ENCODE measurements at places on chromosomes 16 and 17.
A peak's percentile ranks its signal among the peaks of the same experiment; 100 is the strongest.

DNA sequence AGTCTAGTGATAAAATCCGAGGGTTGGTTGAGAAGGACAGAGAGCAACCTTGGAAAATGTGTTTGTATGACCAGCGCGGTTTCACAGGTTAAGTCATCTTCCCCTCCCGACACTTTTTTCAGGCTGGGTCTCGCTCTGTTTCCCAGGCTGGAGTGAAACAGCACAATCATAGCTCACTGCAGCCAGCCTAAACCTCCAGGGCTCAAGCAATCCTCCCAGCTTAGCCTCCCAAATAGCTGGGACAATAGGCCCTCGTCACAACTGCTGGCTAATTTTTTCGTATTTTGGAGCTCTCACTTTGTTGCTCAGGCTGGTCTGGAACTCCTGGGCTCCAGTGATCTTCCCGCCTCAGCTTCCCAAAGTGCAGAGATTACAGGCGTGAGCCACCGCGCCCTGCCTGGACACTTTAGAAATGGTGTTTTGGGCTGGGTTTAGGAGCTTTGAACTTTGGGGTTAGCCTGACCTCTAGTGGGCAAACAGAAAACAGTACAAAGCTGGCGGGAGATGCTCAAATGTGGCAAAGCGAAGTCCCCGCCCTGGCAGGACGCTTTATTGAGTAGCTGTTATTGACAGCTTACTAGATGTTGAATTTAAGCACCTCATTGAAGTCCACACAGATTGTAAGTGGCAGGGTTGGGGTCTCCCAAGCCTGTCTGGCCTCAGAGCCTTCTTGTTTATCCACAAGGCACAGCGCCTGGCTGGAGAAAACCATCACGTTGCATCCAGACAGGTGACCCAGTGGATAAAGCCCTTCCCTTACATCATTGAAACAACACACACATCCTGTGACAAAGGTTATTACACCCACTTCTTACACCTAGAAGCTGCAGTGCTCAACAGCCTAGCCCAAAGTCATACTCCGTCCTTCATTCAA lies 34.7 kb upstream of the RBBP6 start:
- DNase-seq = peak; percentile 22

DNA sequence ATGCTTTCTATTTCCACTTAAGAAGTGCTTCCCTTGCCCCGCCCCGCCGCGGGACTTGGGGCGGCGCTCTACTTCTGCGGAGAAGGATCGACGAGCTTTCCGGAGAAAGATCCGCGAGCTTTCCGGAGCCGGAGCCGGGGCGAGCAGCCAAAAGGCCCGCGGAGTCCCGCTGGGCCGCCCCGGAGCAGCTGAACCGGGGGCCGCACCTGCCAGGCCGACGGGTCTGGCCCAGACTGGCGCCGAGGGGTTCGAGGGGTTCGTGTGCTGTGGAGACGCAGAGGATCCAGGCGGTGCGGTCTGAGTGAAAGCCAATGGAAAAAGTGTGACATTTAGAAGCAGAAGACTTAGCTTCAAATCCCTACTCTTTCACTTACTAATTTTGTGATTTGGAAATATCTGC lies 50.8 kb downstream of the TBC1D26 start:
- no peak for DNase-seq

DNA sequence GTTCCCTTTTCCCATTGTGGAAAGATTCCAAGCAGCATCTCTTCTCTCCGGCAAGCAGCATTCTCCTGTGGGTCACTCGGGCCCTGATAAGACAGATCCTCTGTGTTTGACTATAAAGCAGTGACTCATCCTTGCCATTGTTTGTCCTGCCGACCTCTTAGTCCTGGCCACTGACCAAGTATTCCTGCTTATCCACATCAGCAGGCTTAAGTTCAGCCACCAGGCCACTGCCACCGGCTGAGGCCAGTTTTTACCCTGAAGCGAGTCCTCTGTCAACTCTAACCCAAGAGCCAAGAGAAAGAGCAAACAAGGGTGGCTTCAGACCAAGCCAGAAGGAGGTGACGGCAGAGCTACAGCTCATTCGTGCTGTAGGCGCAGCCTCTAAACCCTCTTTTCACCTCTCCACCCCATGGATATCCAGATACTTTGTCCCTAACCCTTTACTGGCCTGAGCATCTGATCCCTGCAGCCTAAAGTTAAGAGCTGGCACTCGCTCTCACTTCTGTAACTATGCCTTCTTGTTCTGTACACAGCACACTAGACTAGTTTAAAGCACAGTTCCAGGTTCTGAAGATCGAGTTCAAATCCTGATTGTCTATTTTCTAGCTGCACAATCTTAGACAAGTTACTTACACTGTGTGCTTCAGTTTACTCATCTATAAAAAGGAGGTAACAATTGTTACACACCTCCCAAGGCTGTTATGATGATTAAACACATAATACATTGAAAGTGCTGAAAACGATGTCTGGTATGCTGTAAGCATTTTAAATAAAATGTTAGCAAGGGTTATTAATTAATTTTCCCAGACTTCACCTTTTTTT lies 31.0 kb downstream of the SOX9 start:
- peak; percentile 17 for DNase-seq

GRCh38 chr17:44830359-44831288 lies 537 bp upstream of the GJC1 start:
- DNase-seq = no peak

DNA sequence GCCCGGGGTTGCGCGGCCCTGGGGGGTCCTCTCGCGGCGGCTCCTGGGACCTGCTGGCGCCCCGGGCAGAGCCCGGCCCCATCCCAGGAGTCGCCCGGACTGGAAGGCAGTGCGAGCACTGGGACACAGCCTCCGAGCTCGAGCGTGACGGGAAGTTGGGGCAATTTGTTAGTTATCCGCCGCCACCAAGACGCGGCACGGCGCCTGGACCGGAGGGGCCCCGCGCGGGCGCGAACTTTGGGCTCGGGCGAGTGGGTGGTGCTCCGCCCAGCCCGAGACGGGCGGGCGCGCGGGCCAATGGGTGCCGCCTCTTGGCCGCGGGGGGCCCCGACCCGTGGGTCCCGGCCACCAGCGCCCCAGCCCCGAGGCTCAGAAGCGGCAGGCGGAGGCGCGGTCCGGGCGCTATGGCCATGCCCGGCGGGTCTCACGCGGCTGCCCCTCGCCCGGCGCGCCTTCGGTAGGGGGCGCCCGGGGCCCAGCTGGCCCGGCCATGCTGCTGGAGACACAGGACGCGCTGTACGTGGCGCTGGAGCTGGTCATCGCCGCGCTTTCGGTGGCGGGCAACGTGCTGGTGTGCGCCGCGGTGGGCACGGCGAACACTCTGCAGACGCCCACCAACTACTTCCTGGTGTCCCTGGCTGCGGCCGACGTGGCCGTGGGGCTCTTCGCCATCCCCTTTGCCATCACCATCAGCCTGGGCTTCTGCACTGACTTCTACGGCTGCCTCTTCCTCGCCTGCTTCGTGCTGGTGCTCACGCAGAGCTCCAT lies at the start of gene ADORA2B:
TSS of gene ADORA2B (plus strand) at position 372 of the 768 bp plus-strand sequence. CDS start at position 491, 119 bp downstream.
- no peak for DNase-seq

- DNase-seq = peak; percentile 58
These were observed 103.4 kb downstream of the ZNF778 start for GRCh38 chr16:89320782-89321501.

- no peak for DNase-seq
These were observed 1.3 kb downstream of the SPN start for GRCh38 chr16:29664091-29664921.

DNA sequence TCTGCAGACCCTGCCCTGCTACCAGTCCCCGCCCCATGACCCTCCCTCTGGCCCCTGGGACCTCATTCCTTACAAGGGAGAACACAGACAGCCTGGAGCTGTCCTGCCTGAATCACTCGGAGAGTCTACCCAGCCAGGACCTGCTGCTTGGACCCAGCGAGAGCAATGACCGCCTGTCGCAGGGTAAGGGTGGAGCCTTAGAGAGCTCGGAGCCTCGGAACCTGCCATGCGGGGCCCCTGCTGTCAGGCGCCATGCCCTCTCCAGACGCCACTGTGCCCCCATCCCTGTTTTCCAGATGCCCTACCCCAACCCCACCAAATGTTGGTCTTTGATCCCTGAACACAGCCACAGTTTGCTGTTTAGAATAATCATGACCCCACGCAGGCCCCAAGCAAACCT lies 5.6 kb downstream of the SH2B1 start:
- DNase-seq = no peak

- no peak for DNase-seq
These were observed 1005.7 kb downstream of the CDH11 start for GRCh38 chr16:64116151-64116550.

DNA sequence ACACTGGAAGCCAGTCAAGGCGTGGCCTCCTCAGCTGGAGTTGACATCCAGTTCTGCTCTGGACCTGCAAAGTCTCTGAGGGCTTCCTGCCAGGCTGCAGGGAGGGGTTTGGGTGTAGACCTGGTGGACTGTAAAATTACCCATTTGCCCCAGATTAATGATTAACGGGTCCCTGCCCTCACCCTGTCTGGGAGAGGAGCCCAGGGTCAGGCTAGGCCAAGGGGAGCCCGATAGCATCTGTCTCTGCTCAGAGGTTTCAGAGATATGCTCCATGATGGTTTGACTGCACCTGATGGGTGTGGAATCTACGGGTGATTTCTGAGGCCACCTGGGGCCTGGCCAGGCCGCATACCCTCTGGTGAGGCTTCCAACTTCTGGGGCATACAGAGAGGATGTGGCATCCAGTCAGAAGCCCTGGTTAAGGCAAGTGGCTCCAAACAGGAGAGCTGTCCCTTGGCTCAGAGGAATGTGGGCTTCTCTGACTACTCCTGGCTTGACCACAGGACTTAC lies 11.2 kb downstream of the PPY start:
- no peak for DNase-seq

DNA sequence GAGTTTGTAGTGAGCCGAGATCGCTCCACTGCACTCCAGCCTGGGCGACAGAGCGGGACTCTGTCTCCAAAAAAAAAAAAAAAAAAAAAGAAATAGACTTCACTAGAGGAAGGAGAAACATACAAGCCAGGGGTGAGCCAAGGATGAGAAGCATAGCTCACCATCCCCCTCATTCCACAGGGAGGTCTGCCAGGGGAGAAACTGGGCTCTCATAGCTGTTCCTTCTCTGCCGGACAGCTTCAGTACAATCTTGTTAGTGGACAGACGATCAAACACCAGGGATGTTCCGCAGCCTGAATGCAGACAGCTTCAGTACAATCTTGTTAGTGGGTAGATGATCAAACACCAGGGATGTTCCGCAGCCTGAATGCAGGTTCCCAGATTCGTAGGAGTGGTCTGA lies 509.6 kb downstream of the CDH13 start:
- DNase-seq = no peak

- DNase-seq = no peak
These were observed 29.4 kb downstream of the TANC2 start for GRCh38 chr17:62995377-62995885.

- no peak for DNase-seq
These were observed 134.2 kb downstream of the ABCC1 start for GRCh38 chr16:16083421-16084156.

DNA sequence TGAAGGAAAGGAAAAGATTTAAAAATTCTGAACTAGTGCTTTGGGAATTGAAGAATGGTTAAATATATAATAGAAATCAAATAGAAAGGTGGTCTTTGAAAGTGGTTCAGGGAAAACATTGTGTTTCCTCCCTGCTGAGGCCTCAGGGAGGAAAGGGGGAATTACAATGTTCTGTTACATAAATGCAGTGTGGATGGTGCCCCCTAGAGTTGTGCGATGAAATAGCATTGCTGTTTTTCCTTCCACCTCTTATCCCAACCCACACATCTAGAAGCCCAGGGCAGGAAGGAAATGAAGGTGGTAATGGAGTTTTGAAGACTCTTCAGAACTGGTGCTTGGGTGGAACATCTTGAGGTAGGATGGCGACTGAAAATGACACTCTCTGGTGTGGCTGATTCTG lies 6.4 kb upstream of the TOX3 start:
- no peak for DNase-seq

DNA sequence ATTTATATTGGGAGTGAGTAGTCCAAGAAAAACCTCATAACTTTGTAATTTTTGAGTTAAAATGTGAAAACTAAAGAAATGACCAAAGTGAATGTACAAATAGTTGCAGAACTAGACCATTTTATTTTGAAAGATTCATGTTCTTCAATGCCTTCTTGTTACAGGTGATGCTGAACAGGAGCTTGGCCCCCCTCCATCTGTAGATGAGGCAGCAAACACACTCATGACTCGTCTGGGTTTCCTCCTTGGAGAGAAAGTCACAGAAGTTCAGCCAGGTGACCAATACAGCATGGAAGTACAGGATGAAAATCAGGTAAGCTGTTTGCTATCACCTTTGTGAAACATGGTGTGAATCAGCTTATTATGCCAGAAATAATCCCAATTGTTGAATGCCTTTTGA lies 227.8 kb downstream of the TANC2 start:
- no peak for DNase-seq

DNA sequence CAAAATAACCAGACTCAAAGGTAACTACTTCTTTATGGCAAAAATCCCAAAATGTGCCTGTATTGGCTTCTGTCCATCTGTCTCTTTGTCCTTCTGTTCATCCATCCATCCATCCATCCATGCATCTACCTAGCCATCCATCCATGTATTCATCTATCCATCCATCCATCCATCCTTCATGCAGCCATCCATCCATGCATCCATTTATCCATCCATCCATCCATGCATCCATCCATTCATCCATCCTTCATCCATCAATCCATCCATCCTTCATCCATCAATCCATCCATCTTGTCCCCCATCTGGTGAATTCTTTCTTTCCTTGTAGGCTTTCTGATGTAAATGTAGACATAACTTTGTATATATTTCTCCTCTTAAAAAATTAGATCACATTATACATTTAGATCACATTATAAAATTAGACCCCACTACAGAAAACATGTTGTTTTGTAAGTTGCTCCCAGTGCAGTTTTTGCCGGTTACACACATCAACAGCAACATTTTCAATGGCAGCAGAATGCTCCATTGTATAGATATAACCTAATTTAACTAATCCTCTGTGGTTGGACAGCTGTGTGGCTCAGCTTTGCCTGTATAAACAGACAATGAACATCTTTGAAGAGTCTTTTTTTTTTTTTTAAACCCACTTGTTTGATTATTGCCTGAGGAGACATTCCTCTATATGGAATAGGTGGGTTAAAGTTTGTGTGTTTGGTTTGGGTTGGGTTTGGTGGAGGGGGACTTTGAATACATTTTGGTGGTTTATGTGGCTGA lies 72.0 kb downstream of the MSI2 start:
- DNase-seq = no peak

GRCh38 chr17:78306913-78307312 lies 53.0 kb downstream of the SOCS3 start:
- no peak for DNase-seq

DNA sequence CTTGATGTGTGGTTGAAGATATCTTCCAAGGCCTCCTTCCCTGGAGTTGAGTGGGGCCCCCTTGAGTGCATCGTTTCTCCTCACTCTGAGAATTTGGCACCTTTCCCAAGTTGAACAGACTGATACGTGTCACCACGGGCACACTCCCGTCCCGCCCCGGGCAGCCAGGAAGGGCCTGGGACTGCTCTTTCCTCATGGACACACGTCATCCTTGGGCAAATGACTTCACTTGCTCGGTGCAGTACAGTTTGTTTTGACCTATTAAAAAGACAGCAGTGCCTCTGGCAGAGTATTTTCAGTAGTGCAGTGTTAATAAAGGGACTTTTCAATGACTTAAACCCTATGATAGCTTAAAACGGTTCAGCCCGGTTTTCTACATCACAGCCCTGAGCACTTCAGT lies 59.9 kb downstream of the SEC14L1 start:
- DNase-seq = no peak

Data from caudate nucleus (tissue), 63 donors.